ENCODE measurements at places on chromosomes 5 and 9.
A peak's percentile ranks its signal among the peaks of the same experiment; 100 is the strongest.

DNA sequence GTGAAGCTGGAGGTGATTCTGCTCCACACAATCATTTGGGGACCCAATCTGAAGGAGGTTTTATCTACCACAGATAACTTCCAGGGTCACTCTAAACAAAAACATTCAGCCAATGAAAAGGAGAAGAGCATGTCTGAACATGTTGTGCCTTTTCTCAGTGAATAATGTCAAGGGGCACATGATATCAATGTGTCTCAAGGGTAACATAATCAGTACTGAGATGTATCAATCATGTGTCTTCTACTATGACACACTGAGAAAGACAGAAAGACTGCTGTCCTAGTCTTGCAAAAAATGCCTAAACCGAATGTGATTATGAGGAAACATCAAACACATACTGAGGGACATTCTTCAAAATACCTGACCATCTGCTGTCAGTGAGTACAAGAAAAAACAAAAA, 25.4 kb upstream of the RASA1 start:
- DNase-seq = no peak

- no peak for DNase-seq
Observed at GRCh38 chr9:106897751-106898150, 34.8 kb downstream of the ZNF462 start.

GRCh38 chr5:1035421-1036405, 27.1 kb downstream of the NKD2 start:
- DNase-seq = no peak

- DNase-seq = no peak
Observed at GRCh38 chr9:82436475-82436874, 447.9 kb downstream of the SPATA31D1 start.

DNA sequence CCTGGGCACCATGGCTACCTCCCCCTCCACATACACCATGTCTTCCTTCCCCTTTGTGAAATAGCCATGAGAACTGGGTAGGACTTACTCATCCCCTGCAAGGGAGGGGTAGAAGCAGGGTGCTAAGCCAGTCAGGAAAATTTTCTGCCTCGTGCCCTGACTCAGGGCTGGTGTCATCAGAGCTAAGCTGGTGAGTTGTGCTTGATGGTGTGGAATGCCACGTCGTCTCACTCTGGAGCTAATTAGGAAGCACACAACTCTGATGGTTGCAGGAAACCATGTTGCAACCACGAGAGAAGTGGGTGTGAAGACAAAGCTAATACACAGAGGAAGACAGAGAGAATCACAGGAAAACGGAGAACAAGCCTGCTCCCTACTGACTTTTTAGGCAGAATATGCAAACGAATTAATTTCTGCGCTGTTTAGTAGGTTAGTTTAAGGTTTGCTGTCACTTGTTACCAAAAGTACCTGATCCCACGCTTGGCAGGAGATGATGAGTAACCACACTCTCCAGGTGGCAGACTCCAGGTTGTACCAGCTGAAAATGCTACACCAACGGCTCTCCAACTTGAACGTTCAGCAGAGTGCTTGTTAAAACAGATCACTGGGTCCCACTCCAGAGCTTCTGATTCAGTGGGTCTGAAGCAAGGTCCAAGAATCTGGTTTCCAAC, 54.5 kb downstream of the STK10 start:
- peak; percentile 72 for DNase-seq

GRCh38 chr5:63201738-63202137, 623.1 kb downstream of the LRRC70 start:
- DNase-seq = no peak

DNA sequence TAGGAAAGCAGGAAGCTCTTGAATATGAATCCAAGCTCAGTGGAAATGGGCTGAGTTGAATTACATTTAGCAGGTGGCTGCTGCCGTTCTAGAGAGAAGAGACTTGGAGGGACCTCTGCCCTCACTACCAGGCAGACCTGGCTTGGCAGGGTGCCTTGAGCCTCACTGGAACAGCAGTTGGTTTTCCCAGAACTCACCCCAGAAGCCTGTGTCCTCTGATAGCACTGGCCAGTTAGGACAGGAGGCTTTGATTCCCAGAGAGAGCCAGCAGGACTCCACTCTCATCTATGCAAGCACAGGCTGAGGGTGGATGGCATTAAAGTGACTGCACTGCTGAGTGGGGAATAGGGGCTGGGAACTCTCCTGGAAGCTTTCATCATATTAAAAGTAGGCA, 54.8 kb downstream of the PWWP2A start:
- no peak for DNase-seq

DNA sequence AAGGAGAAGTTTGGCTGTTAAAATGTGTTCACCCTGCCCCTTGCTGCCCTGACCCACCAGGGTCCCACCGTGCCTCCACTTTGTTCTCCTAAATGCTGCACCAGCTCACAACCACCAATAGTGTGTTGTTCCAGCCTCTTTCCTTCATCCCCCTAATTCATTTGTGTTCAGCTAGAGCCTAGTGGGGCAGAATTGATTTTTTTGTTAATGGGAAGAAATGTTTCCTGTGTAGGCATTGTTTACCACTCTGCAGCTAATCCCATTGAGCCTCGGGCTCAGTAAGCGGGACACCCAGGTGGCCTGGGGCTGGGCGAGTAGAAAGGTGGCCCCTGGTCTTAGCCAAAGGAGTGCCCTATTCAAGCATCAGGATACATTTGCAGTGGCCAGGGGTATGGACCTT, 127.6 kb downstream of the MVB12B start:
- no peak for DNase-seq

DNA sequence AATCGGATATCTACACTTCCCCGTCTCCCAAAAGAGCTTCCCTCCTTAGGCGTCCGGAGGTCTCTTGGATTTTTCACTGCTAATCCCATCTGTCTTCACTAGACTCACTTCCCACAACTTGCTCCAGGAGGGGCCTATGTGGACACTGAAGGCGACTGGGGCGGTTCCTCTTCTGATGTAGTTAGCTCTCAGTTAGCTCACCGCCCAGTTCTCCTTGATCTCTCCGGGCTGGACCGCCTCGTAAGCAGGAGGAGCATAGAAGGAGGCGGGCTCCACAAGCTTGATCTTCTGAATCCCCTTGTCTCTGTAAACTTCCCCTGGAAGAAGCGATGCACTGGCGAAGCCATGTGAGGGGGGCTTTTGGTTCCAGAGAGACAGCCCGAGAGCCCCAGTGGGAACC, 112.0 kb upstream of the SELENOP start:
- DNase-seq = no peak

- DNase-seq = no peak
Observed at GRCh38 chr5:91158011-91158410, 225.1 kb downstream of the ARRDC3 start.

GRCh38 chr5:28750251-28750650, 1711.9 kb upstream of the CDH9 start:
- DNase-seq = no peak

- no peak for DNase-seq
Observed at GRCh38 chr5:105922574-105922973, 1748.2 kb downstream of the EFNA5 start.

DNA sequence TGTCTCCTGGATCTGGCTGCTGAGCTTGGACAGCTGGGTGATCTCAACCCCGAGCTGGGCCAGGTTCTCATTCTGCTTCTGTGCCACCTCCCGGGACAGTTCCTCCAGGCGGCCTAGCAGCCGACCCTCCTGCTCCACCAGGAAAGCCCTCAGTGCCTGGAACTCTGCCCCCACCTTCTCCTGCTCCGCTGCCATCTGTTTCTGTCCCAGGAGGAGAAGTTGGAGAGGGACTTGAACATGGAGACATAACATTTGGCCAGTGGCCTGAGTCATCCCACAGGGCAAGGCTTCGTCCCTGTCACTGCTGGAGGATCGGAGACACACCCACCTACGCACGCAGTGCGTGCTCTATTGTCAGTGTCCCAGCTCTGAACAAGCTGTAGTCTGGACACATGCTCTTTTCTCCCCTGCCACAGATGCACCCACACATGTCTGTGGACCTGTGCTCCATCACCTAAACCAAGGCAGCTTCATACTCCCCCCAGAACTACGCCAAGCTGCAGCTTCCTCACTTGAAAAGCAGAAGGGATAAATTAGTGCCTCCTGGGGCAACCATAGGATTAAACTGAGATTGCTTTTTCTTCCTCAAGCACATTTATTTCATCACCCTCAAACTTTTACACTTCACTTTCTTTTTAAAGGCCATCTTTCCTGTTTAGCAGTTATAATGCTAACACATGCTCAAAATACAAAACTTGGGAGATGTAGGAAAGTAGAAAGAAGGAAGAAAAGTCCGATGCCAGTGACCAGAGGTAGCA, 4.9 kb downstream of the TRIM7 start:
- DNase-seq = no peak

- DNase-seq = no peak
Observed at GRCh38 chr9:83061990-83062650, 822 bp downstream of the RASEF start.

DNA sequence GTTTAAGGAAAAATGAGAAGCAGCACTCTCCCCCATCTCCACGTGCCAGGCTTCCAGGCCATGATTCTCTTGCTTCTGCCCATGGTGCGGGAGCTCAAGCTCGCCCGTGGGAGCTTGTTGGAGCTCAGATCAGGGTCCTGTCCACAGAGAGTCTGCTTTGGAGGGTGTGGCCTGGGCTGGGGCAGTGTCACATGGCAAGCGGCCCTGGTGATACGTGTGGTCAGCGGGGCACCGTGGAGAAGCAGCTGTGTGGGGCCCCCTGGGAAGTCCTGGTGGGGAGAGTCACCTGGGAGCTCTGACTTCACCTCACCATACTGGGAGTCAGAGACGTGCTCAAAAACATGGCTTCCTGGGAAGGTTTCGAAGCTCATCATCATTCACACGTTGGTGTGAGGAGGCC, 275.3 kb downstream of the GADD45G start:
- DNase-seq = no peak

DNA sequence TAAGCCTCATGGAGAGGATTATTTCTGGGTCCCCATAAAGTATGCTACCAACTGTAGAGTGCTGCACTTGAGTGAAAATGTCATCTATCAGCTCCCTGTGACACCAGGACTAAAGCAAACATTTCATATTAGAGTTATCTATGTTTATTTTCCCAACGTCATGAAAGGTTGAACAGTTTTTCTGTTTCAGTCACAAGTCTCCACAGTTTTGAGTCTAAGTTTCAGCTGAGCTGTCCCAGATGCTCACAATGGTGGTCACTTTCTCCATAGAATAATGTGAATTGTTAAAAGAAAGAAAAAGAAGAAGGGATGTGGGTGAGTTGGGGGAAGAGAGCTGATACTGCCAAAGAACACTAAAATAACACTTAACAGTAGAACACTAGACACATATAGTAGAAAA, 126.3 kb upstream of the C9orf72 start:
- no peak for DNase-seq

- DNase-seq = no peak
Observed at GRCh38 chr9:127528422-127529251, 77.3 kb downstream of the LRSAM1 start.

- no peak for DNase-seq
Observed at GRCh38 chr9:127014216-127014909, 99.8 kb downstream of the RALGPS1 start.

GRCh38 chr5:59330680-59331079, 562.8 kb downstream of the PDE4D start:
- no peak for DNase-seq

DNA sequence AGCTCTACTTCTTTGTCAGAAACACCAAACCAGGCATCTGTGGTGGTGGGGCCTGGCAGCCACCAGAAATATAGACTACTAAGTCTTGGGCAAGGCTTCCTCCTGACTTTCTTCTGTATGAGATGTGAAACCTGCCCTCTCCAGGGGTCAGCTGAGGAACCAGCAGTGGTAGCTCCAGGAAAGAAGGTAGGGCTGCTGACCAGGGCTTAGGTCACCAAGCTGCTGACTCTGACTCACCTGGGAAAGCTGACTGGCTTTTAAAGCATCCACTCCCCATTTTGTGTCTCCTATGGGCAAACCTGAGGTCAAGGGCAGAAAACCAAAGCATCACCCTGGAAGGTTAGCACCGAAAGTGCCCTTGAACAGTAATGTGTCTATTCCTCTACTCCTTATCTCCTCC, 10.4 kb upstream of the SH3TC2 start:
- DNase-seq = no peak

DNA sequence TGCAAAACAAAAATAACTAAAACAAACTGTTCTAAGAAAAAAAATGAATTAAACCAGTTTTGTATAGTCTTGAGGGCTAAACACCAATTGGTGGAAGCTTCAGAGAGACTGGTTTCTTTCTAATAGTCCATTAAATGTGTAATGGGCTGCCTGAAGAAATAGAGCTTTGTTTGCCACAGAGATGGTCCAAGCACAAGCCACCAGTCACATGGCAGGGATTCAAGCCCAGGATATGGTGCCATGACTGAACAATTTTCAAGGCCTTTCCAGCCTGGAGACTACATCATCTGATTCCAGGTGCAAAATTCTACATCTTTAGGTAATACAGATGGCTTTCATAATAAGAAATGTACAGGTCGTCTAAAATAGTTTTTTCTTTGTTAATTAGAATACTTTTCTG, 355.3 kb downstream of the NR2F1-AS1 start:
- no peak for DNase-seq

- DNase-seq = no peak
Observed at GRCh38 chr9:69385581-69386033, 60.6 kb downstream of the ENTREP1 start.

DNA sequence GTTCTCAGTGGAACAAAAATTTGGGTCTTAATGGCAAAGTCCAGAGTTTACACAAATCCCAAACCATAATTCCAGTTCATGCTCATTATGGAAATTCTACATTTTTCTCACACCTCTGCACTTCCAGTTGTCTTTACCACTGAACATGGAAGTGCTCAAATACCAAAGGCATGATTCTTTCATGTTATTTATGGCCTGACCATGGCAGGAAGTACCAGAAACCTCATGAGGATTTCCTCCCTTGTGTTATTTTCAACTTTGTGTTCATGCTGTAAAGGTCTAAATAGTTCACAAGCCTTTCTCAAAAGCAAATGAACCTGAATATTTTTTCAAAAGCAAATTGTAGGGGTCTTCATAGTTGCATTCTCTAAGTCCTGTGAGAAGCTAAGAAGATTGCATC, 82.0 kb upstream of the ITGA1 start:
- DNase-seq = no peak

- DNase-seq = no peak
Observed at GRCh38 chr5:128082551-128083032, 974 bp upstream of the SLC12A2 start.

DNA sequence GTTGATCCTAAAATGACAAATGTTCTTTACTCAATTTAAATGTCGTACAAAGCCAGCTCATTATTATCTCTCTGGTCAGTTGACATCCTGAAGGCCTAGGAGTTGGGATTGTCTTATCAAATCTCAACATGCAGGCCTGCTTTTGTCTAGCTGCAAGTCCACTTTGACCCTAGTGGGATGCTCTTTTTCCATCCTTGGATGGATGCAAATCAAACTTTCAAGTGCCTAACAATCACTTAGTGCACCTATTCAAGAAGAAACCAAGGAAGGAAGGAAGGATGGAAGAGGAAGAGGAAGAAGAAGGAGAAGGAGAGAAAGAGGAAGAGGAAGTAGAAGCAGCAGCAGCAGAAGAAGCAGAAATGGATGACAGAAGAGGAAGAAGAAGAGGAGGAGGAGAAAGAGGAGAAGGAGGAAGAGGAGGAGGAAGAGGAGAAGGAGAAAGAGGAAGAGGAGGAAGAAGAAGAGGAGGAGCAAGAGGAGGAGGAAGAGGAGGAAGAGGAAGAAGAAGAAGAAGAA, 109.6 kb downstream of the PIK3R1 start:
- DNase-seq = no peak

- DNase-seq = peak; percentile 11
Observed at GRCh38 chr9:79477955-79478771, 93.6 kb upstream of the TLE4 start.
